ENCODE measurements at places on chromosomes 7 and 10.

- no peak for DNase-seq
These were observed 79.9 kb upstream of the EN2 start for GRCh38 chr7:155377838-155378579.

DNA sequence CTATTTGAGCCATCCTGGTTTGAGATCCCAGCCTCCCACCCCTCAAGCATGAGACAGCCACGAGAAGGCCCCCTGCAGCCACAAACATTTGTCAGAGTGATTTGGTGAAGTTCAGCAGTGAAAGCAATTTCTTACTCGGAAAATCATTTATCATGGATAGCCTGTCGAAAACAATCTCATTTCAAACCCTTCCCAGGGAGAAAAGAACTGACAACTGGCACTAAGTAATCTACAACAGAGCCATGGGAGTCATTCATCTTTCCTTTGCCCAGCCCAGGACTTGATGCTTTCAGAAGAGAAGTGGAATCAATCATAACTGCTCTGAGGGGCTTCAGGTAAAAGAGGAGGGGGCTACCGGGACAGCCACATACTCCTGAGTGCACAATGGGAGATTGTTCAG is 411.2 kb downstream of the KCNMA1 start:
- DNase-seq = no peak

DNA sequence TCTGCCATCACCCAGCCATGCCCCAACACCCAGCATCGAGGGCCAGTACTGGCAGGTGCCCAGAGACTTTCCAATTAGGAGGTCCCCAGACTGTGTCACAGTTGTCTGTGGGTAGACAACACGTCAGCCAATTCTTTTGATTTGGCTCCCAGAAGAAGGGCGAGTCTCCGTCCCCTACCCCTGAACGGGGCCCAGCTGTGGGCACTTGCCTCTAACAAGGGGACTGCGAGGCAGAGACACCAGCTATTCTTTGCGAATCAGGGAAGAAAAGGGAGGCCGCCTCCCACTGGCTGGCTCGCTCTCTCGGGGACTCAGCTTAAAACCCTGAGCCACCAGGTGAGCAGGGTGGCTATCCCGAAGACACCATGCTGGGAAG is 167.3 kb downstream of the USP6NL start:
- DNase-seq = no peak

- DNase-seq = no peak
These were observed 21.4 kb upstream of the MKI67 start for GRCh38 chr10:128147669-128148068.

DNA sequence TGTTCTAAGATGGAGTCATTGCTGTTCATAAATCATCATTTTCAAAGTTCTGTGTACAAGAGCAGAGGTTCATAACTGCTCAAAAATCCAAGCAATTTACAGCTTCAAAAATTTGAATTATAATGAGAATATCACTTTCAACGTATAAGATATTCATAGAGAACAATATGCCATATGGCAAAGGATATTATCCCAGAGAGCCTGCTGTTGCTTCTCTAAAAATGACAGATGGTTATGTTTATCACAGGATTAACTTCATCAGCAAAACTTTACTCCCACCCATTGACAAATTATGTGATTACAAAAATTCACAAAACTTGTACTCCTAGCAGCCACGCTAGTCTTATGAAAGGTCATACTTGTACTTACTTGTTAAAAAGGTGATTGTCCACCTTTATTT is 105.1 kb downstream of the PIP4K2A start:
- DNase-seq = no peak

GRCh38 chr7:70805360-70805759 is 326.6 kb upstream of the GALNT17 start:
- DNase-seq = no peak

DNA sequence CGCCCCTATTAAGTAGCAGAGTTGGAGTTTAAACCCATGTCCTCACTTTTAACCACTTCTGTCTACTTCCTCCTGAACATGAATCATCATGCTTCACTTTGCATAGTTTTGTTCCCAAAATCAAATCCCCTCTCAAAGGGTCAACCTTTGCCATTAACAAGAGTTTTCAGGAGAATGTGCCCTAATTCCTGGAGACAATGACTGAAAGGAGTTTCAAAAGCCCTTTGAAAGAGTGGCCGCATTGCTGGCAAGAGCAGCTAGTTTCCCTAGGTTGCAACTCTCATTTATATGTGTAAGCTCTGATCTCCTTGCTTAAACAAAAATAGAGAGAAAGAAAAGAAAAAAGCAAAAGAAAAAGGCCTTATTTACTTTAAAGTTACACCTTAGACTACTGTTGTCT is 9.2 kb downstream of the LGI1 start:
- DNase-seq = no peak

GRCh38 chr10:63723741-63724140 is 202.5 kb downstream of the REEP3 start:
- no peak for DNase-seq

DNA sequence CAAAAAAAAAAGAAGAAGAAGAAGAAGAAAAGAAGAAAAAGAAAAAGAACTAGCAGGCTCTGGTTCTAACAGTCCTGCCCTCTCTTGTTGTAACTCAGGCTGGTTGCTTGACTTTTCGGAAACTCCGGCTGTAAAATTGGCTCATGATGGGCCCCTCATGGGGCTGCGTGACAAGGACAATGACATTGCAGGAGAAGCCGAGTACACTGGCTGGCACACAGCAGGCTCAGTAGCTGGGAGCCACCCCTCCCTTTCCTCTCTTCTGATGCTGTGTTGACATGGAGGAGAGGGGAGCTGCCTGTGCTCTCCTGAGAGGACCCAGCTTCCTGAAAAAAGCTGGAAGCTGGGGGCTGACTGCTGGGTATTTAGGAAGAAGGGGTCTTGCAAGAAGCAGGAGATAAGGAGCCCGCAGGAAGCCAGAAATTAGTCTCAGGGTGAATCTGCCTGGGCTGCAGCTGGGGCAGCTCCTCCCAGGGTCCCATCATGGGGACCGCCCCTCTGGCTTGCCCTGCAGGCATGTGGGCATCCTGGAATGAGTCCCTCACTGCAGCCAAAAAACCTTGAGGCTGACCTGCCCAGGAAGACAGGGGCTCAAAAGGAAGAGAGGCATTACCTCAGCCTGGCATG is 14.6 kb upstream of the GPR26 start:
- no peak for DNase-seq

DNA sequence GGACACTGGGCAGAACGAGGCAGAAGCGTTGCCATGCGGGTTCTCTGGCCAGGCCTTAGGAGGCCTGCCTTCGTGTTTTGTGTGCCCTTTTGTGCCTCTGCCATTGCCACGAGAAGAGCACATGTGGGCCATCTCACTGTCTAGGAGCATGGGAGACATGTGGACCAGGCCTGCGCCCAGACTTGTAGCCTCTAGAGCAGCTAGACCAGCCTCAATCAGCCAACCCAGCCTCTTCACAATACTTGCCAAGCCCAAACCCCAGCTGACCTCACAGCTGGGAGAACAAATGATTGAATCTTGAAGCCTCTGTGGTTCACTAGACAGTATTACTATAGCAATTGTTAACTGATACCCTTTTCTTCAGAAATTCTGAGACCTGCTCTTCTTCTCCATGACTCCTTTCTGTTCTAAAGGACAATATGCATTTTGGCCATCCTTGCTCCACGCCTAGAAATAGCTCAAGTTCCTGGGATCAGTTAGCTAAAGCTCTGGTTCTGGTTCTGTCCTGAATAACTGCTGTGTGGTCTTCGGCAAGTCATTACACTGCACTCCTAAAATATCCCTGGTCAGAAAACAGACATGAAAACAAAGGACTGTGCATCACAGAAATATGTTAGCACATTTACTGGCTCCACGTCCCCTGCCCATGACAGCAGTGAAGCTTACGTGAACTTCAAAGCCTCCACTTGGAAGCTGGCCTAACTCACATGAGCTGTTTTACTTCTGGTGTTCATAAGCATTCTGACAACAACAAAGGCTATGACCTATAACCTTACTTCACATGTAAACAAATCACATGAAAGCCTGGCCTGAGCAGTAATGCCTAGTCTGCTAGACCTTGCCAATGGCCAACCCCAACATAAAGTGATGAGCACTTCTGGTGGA is 72.3 kb upstream of the MKRN1 start:
- no peak for DNase-seq

- DNase-seq = no peak
These were observed 48.4 kb upstream of the NKX6-2 start for GRCh38 chr10:132834311-132834761.

GRCh38 chr7:26426096-26426495 is 134.4 kb downstream of the SNX10 start:
- no peak for DNase-seq

- peak; percentile 81 for DNase-seq
These were observed 12.9 kb upstream of the HOXA2 start for GRCh38 chr7:27115221-27116026.

GRCh38 chr10:5663692-5664427 is 2.5 kb downstream of the ASB13 start:
- DNase-seq = peak; percentile 17

DNA sequence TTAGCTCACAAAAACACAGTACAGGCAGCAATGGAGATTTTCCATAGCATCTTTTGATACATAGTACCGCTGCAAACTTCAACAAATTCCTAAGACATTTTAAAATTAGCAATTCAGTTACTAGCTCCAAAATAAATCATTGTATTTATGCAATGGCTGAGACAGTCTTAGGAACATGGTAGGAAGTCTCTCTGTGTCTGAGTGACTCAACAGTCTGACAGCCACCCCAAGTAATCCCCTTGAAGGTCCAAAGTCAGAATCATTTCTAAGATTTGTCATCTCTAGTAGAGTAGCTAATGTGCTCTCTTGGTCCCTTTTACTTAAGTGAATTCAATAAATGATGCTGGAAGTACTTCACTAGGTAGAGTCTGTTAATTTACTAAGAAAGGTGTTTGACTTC is 93.8 kb upstream of the NOBOX start:
- no peak for DNase-seq

DNA sequence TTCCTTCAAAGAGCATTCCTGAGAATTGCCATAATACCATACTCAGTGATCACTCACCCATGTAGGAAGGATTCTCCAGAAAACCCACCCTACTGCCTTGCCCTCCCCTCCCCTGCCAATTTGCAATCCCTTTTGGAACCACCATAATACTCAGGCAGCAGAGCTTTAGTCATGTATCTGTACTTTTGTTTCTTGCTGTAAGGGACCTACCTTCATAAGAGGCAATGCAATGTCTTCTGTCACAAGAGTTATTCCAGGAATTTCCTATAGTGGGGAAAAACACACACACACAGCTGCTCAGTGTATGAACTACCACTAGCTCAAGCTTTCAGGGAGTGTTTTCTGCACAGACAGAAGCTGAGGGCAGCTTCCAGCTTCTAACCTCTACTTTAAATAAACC is 67.0 kb downstream of the GSAP start:
- DNase-seq = no peak

- DNase-seq = no peak
These were observed 12.6 kb upstream of the TBRG4 start for GRCh38 chr7:45123913-45124710.

DNA sequence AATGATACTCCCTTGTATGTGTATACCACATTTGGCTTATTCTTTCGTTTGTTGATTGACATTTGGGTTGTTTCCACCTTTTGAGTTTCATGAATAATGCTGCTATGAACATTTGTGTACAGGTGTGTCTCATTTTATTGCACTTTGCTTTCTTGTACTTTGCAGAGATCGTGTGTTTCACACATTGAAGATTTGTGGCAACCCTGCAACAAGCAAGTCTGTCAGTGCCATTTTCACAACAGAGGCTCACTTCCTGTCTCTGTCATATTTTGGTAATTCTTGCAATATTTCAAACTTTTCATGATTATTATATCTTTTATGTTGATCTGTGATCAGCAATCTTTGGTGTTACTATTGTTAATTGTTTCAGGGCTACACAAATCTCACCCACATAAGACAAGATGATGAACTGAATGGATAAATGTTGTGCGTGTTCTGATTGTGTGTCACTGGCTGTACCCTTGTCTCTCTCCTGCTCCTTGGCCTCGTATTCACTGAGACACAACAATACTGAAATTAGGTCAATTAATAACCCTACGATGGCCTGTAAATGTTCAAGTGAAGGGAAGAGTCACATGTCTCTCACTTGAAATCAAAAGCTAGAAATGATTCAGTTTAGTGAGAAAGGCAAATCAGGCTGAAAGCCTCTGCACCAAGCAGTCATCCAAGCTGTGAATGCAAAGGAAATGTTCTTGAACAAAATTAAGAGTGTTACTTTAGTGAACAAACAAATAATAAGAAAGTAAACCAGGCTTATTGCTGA is 133.6 kb upstream of the JCAD start:
- no peak for DNase-seq

- no peak for DNase-seq
These were observed 98.3 kb downstream of the PDGFA start for GRCh38 chr7:421136-421991.

GRCh38 chr7:128878226-128879105 is 15.8 kb downstream of the ATP6V1F start:
- DNase-seq = no peak

GRCh38 chr7:151597541-151598444 is 78.1 kb upstream of the RHEB start:
- DNase-seq = no peak

DNA sequence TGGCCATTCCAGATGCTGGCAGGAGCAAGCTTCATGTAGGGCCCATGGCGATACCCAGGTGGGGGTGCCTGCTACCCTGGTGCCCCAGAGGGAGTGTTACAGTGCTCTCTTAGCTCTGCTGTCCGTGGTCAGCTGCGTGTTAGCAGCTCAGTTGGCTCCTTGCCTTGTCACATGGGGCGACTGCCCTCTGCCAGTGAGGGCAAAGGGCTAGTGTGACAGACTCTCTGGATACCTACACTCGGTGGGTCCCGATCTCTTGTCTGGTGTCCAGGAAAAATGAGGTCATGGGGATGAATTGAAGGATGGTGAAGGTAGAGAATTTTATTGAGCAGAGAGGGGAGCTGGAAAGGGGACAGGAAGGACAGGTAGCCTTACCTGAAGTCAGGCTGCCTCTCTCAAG is 152.2 kb downstream of the CYP26A1 start:
- no peak for DNase-seq

- DNase-seq = no peak
These were observed 95.9 kb downstream of the ANKRD61 start for GRCh38 chr7:6127110-6127490.

- DNase-seq = no peak
These were observed 7.7 kb downstream of the CCDC136 start for GRCh38 chr7:128799451-128799850.

DNA sequence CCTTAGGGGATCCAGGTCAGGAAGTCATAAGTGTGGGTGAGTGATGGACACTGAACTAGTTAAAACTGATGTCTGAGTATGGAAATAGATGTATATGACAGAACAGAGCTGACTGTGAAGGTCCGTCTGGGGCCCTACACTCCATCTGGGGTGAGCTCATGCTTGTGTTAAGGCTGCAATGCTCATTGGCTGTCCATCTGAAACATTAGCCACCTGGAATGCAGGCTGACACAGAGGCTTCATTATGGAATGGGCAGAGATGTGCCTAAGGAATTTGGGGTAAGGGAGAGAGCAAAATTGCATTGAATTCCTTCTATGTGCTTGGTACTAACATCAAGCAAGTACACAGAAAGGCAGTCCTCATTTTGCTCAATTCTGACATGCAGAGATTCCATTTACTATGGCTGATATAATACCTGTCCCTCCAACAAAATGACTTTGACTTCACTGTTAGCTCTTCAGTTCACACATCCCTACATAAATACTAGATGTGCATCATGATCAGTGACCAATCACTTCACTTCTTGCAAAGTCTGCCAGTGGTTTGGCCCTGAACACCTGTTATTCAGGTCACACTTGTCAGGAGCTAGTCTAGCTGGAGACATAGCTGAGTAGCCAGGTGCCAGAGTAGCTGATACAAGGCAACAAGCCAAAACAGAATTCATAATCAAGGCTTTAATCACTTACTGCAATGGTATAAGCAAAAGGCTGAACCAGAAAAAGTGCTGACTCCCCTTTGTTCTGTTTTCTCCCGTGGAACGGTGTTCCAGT is 128.9 kb upstream of the VWC2 start:
- no peak for DNase-seq
